Fibroblast of skin of right quadriceps (primary cell): ENCODE measurements at places on chromosomes 12 and 14.

DNA sequence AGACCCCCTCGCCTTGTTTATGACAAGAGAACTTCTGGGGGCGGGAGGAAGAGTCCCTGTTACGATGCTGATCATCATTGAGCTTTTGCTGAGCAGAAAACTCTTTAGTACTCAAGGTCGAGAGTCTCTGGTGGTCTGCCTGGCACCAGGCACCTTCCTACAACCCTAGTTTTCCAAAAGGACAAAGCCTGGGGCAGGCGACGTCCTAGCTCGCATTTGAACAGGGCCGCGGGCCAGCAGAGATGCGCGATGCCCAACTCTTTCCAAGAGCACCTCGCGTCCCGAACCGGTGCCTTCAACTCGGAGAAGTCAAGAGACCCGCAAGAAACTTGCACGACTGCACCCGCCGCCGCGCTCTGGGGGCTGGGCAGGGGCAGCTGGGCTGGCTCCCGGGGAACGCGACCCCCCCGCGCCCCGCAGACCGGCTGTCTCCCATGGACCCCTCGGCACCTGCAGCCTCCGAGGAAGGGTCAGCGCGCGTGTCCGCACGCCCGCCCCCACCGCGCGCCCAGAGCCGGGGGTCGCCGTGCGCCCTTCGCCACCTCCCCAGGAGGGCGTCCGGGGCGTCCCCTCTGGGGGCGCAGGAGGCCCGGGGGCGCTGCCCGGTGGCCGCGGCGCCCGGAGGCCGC lies 377 bp upstream of the BCL7A start:
- DNase-seq: peak; percentile 18

- DNase-seq: no peak
These were observed 453.0 kb upstream of the MIS18BP1 start for GRCh38 chr14:45705940-45706534.

DNA sequence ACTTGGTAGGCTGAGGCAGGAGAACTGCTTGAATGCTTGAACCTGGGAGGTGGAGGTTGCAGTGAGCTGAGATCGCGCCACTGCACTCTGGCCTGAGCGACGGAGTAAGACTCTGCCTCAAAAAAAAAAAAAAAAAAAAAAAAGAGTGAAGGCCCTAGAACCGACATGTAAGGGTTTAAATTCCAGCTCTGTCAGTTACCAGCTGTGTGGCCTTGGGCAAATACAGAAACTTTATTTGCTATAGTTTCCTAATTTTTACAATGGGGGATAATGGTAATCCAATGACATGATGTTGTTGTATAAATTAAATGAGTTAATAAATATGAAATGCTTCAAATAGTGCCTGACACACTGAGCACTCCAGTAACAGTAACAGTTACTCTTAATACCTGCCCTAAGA lies 19.6 kb upstream of the PYGL start:
- DNase-seq: no peak

- no peak for DNase-seq
These were observed 9.7 kb downstream of the MPHOSPH9 start for GRCh38 chr12:123223241-123223668.

DNA sequence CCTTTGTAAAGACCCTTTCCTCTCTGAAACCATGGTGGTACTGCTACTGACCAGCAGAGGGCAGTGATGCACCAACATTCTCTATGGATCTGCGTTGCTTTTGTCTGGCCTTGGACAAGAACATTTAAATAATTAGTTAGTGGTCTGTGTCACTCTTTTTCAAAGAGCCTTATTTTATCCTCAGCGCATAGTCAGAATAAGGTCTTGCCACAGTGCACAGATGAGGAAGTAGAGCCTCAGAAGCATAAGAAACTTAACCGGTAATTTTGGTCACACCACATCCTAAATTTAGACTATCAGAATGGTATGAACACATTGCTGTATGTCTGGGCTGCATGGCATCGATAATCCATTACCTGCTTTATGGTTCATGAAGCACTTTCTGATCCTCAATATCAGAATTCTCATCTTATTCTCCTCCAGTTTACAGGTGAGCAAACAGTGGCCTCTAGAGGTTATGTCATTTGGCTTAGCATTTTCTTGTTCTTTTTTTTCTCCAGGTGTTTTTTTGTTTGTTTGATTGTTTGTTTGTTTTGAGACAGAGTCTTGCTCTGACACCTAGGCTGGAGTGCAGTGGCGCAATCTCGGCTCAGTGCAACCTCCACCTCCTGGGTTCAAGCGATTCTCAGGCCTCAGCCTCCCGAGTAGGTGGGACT lies 23.7 kb upstream of the IFT81 start:
- DNase-seq: peak; percentile 77

DNA sequence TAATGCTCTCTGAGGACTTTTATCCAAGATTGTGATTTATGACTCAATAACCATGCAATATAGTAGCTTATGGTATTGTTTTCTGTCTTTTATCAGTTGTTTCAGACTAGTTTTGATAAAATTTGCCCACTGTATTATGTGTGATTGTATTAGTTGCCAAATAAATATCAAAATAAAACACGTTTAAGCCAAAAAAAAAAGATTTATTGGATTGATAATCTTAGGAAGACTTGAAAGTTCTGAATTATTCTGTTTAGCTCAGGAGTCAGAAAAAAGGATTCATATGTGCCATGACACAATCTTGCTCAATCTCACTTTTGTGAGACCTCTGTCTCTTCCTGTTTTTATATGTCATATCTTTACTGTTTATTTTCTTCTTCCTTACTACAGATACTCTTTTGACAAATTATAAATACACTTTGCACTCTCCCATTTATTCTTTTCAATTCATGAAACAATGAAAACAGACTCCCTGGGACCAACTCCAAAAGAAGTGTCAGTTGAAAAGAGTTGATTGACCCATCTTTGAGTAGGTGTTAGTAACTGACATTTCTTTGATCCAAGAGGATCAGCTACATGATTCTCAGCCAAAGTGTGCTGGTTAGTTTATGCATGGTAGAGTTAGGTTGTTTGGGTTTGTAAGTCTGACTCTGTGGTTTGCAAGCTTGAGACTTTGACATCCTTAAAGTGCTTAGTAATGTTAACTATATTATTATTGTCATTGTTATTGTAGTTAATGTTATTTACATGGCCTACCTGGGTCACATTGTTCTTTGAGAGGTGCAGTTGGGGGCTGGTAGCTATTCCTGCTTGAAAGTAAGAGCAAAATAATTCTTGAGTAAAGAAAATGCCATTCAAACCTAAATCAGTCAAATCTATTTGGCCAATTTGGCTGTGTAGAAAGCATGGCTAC lies 2.5 kb downstream of the OR6C76 start:
- no peak for DNase-seq

- no peak for DNase-seq
These were observed 11.7 kb upstream of the OSBPL8 start for GRCh38 chr12:76571256-76571655.

DNA sequence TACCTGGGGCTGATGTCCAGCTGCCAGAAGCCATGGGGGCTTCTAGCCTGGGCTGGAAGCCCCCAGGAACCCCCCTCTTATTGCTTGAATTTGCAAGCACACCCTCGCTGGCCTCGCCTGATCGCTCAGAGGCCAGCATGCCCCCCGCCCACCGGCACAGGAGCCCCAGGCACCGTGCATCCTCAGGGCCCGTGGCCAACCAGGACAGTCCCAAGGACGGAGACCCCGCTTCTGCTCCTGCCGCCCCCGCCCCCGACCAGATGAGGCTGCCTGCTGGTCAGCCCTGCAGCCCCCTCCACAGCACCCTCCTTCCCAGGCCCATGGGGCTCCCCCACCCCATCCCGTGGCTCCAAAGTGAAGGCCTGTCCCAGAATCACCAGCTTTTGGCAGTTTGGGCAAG lies 21.2 kb downstream of the RAB35 start:
- no peak for DNase-seq

DNA sequence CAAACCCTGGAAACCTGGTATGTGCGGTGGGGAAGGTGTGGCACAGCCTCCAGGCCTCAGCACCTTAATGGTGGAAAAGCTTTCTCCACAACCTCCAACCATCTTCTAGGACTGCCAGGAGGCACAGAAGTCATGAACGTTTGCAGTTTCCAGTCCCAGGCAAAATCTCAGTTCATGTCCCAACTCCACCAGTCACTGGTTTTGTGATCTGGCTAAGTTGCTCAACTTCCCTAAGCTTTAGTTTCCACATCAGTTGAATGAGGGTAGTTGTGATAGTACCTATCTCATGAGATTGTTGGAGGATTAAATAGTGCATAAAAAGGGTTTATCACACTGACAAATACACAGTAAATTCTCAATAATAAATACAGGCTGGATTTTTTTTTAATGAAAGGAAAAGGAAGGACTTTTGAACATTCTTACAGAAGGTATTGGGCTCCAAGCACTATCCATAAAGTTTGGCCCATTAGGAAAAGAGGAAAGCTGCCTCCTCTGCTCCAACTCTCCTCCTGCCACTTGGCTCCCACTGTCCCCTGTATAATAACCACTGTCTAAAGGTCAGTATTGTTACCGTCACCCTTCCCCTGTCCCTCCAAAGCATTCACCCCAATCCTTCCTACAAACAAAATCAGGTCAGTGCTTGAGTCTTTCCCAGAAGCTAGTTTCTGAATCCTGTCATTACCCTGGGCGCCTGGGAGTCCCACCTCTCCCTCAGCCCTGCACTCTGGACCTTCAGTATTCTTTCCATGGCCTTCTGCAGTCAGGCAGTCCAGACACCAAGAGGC lies 6.3 kb downstream of the PCK2 start:
- DNase-seq: no peak

DNA sequence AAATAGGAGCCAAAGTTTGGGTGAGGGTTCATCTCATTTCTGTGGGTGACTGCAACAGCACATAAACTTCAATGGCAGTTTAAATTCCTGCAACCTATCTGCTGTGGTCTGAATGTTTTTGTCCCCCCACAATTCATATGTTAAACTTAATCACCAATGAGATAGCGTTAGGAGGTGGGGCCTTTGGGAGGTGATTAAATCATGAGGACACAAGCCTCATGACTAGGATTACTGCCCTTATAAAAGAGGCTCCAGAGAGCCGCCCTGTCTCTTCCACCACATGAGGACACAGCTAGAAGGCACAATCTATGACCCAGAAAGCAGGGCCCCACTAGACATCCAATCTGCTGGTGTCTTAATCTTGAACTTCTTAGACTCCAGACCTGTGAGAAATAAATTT lies 3.8 kb upstream of the CCDC91 start:
- no peak for DNase-seq

- DNase-seq: no peak
These were observed 53.4 kb upstream of the AMN start for GRCh38 chr14:102868956-102869547.

GRCh38 chr12:89479982-89480381 lies 44.6 kb downstream of the GALNT4 start:
- no peak for DNase-seq

- peak; percentile 54 for DNase-seq
These were observed 92.9 kb downstream of the ERC1 start for GRCh38 chr12:1083889-1084262.

- peak; percentile 10 for DNase-seq
These were observed 2.5 kb upstream of the LRRK2 start for GRCh38 chr12:40222247-40222646.

- DNase-seq: no peak
These were observed 59.6 kb upstream of the G2E3 start for GRCh38 chr14:30499358-30499757.

GRCh38 chr12:106079148-106079738 lies 59.5 kb downstream of the NUAK1 start:
- no peak for DNase-seq

- DNase-seq: no peak
These were observed 164.7 kb upstream of the MYL2 start for GRCh38 chr12:111085096-111085495.

- peak; percentile 91 for DNase-seq
These were observed 81.2 kb downstream of the IRF2BPL start for GRCh38 chr14:76947078-76947837.

DNA sequence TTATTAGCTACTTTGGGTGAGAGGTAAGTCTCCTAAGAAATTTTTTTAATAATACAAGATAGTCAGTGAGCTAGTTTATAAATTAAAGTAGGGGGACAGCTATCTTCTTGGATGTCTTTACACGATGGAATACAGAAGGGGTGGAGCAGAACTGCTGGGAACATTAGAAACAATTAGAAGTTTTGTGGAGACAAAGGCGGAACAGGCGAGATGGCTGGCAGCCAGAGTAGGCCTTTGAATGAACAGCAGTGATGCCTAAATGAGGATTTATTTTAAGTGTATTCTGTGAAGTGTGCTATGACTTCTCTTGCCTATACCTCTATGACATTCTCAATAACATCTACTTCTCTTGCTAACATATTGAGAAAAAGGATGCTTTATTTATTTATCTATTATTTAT lies 1345.3 kb upstream of the SEL1L start:
- no peak for DNase-seq

GRCh38 chr14:68728342-68729106 lies 64.3 kb downstream of the ZFP36L1 start:
- DNase-seq: no peak

- DNase-seq: peak; percentile 31
These were observed 24.5 kb upstream of the SPTLC2 start for GRCh38 chr14:77640756-77641533.

DNA sequence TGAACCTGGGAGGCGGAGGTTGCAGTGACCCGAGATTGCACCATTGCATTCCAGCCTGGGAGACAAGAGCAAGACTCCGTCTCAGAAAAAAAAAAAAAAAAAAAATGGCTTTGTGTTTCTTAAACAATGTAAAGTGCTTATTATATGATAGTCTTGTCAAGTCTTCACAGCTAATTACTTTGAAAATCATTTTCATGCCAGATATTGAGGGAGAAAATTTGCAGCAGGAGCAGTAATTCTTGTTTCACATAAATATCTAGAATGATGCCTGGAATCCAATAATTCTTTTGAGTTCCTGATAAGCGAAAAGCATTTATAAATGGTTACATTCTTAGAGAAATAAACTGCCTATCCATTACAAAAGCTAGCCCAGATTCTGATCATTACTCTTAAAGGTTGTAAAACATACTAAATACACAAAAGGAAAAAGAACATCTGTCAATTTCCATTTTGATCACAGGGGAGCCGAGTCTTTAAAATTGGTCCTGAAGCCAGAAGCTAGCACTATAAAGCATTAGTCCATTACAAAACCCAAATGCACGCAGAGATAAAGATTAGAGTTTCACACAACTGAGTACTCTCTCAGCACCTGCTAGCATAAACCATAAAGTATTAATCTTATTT lies 50.3 kb downstream of the IFT81 start:
- DNase-seq: no peak
